ENCODE measurements at places on chromosomes 6 and 20. TPM values are rescaled to one million over a fixed set of nuclear protein-coding genes. Genes with fewer than 3 reads are reported as not detected.

Gene YIPF3
- 59.5 TPM for total RNA-seq

Gene LRFN2
- 0.09 TPM for total RNA-seq

Gene WFDC10B
- total RNA-seq, result not detected

Gene NFATC2
- 3.8 TPM for total RNA-seq

Gene CLPSL2
- total RNA-seq, result not detected

Gene C20orf204
- total RNA-seq, result 0.84 TPM

Gene ARID1B
- 44.2 TPM for total RNA-seq

Gene RAET1G
- total RNA-seq, result 0.09 TPM

Gene ULBP2
- total RNA-seq, result 0.27 TPM
